ENCODE measurements at places on chromosomes 2 and 18. TPM values are rescaled to one million over a fixed set of nuclear protein-coding genes. Genes with fewer than 3 reads are reported as not detected.

The DOK6 gene
- total RNA-seq = 0.45 TPM

The KIF1A gene
- 2.2 TPM for total RNA-seq

The CDH7 gene
- not detected for total RNA-seq

The PSTPIP2 gene
- total RNA-seq = 7.4 TPM

The FOXI3 gene
- not detected for total RNA-seq

The SH2D6 gene
- total RNA-seq = 4.7 TPM

The UGT1A5 gene
- total RNA-seq = 3.7 TPM

The PSMA8 gene
- not detected for total RNA-seq

The SYT4 gene
- 0.46 TPM for total RNA-seq

- DNase-seq = no peak
Observed at GRCh38 chr2:171412571-171413175, 21.1 kb downstream of the METTL8 start.

GRCh38 chr18:44386401-44386800 lies 294.3 kb upstream of the SETBP1 start:
- no peak for DNase-seq

GRCh38 chr2:49332415-49332814 lies 178.1 kb upstream of the FSHR start:
- DNase-seq = no peak

DNA sequence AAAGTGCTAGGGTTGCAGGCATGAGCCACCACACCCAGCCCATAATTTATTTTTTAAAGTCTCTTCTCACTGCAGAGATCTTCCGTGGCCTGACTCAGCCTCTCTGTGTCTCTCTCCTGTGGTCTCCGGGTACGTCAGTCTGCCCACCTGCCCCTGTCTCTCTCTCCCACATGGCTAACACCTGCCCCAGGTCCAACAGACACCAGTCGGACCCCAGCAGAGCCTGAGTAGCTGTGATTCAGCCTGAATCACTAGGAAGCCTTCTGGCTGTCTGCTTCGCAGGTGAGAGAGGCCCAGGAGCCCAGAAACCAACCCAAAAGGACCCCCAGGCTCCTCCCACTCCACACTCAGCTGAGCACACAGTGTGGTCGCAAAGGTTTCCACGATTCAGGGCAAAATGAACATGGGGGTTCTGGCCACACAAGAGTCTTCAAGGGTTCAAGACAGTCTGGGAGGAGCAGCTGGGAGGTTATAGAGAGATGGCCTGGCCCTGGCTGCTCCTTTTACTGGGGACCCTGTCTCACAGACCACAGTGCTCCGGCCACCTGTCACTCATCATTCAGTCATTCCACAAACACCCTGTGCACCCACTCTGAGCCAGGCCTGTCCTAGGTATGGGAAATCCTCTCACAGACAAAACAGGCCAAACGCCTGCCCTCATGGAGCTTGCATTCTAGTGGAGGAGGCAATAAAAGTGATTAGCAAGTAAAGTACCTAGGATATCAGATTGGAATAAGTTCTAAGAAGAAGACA lies 8.6 kb downstream of the RUFY4 start:
- DNase-seq = no peak

- no peak for DNase-seq
Observed at GRCh38 chr2:72010647-72011369, 136.9 kb downstream of the CYP26B1 start.

- DNase-seq = no peak
Observed at GRCh38 chr2:102069311-102069974, 73.1 kb upstream of the IL1R1 start.

DNA sequence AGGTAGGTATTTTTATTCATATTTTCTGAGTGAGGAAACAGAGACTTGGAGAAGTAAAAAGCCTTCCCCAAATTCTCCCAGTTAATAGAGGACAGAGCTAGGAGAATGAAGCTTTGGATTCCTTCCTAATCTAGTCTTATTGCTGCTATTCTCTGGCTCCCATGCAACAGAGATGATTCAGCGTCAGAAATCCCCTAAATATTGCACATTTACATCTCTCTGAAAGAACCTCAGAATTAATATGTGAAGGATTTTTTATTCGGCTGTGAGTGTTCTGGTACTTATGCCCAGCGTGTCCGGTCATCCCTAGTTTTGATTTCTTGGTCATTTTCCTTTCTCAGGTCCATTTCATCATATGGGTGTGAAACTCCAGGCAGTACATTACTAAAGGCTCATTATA lies 91.2 kb upstream of the SESTD1 start:
- DNase-seq = no peak

DNA sequence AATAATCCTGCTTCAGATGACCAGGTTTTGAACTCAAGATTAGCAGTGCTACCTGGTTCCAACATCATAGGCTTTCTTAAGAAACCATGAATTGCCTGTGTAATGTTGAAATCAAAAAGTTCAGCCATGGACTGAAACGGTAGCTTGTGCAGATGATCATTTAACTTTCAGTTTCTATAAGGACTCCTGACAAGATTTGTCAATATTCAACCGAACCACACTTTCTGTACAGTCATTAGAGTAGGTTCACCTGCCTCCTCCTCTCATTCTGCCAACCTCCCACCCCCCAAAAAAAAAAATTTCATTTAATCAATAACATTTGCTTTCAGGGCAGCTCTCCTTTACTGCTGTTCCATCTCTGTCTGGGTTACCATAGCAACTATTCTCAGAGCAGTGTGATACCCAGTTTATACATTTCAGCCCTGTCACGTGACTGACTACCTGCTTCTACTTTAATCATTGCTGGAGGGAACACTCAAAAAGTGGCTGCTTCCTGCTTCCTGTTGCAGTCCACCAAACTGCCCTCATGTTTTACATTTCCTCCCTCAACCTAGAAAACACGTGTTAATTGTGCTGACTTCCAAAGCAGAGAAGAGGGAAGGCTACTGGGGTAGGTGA lies 275.5 kb downstream of the SS18 start:
- no peak for DNase-seq

- no peak for DNase-seq
Observed at GRCh38 chr2:214277880-214278279, 133.0 kb upstream of the VWC2L start.

DNA sequence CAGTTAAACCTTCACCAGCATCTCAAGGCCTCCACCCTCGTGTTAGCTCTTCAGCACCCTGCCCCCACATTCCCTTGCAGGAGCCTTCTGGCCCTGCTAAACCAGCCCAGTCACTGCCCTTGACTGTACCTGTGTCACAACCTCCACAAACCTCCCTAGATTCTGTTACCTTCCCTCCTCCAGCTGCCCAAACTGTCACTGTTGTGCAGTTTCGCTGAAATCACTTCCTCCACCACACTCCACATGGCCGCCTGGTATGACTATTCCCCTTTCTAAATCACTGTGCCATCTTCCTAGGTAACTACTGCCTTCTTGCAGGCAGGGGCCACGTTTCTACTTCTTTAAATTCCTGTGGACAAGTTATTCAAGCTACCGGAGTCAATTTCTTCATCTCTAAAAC lies 160.2 kb downstream of the GALNT14 start:
- no peak for DNase-seq

DNA sequence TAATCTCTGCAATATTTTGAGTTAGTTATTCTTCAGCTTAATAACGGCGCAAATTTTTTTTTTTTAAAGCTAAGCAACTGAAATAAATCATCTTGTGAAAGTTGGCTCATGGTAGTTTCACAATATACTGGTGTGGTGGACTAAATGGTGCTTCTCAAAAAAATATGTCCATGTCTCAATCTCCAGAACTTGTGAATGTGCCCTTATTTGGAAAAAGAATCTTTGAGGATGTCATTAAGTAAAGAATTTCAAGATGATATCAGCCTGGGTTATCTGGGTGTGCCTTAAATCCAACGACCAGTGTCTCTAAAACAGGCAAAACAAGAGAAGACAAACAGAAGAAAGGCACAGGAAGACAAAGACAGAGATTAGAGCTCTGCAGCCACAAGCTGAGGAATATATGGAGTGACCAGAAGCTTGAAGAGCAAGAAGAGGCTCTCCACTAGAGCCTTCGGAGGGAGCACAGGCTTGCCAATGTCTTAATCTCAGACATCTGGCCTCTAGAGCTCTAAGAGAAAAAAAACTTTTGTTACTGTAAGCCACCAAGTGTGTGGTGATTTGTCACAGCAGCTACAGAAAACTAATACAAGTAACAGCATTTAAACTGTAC lies 71.4 kb downstream of the HNMT start:
- no peak for DNase-seq

DNA sequence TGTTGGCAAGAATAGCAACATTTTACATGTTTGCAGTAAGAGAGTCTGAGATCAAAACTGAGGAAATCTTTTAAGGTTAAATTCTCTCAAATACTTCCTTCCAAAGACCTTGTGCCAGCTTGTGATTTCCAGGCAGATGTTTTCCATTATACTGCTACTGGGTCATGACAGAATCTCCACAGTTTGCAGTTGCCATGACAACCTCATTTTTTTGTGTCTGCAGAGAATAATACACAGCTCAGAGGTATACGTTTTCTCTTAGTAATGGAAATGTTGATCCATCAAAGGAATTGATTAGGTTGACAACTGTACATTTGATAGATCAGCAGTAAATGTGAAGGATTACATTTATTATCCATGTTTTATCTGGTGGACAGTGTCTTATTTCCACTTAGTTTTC lies 29.1 kb upstream of the CSRNP3 start:
- DNase-seq = no peak

DNA sequence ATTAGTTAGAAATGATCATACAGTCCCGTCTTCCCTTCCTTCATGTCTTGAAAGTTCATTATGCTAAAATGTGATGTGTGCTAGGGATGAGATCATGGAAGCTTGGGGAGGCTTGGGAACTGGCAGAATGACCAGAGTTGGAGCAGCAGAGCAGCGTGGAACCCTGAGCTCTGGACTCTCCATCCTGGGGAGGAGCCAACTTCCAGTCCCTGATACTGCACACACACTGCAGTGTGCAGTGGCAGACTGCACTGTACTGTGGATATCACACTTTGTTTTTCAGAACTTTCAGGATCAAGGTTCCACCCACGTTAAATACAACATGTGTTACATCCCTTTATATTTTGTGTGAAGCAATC lies 27.3 kb upstream of the GREB1 start:
- no peak for DNase-seq

GRCh38 chr2:14454202-14454601 lies 178.3 kb upstream of the LRATD1 start:
- DNase-seq = no peak

- no peak for DNase-seq
Observed at GRCh38 chr2:33267756-33268155, 208.7 kb upstream of the RASGRP3 start.

DNA sequence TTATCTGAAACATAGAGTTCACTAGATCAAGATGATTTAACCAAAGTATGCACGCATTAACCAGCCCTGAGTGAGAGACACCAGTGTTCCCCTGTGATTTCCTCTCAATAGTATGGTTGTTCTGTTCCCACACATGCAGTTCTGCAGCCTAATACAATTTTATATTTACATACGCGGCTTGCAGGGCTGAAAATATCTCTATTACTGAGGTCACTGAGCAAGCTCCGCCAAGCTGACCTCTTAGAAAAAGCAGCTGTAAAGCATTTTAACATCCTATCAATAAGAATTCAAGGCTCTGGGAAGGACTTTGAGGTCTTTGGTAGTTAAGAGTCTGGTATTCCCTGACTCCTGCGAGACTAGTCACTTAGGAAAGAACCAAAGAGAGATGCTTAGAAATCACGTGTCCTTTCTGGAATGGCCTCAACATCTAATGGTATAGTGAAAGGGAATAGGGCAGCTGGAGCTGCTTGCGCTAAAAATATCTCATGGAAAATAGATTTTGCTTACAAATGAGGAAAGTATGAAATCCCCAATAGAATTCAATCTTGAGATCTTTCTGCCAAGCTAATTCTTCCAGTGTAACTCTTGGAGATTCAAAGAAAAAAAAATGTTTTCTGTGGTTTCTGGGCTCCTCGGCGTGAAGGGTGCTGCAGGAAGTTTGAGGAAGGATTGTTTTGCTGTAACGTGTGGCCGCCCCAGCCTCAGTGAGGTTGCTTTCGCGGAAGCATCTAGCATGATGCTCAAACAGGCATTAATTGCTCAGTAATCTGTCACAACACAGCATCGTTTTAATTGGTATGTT lies 59.2 kb downstream of the DOCK10 start:
- peak; percentile 36 for DNase-seq

GRCh38 chr18:10239103-10239502 lies 215.3 kb upstream of the APCDD1 start:
- no peak for DNase-seq

DNA sequence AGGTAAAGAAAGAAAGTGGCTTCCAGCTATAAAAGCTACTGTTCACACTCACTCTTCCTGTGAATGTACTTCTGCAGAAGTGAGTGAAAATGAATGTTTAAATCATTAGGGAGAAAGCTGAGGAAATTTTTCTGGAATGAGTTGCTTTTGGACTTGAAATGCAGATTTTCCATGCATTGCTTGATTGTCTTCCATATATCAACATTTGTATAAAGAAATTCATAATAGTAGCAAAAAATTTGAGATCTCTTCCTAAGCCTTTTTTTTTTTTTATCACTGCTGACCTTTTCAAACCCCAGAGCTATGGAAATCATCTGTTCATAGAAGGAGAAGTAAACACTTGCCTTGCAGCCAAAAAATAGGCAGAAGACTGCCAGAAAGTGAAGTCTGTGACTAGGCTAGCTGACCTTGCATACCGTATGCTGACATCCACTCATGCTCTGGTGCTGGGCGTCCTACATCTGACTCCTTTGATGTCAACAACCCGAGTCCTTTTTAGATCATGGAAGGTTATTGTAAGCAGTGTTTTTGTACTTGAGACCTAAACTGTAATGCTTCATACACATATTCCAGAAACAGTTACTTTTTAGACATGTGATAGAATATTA lies 154.5 kb upstream of the RASGRP3 start:
- no peak for DNase-seq

GRCh38 chr2:8520791-8521344 lies 161.0 kb upstream of the ID2 start:
- DNase-seq = no peak

- no peak for DNase-seq
Observed at GRCh38 chr2:45040786-45041185, 31.5 kb upstream of the SIX2 start.

GRCh38 chr2:216215658-216216390 lies 106.7 kb downstream of the XRCC5 start:
- no peak for DNase-seq

DNA sequence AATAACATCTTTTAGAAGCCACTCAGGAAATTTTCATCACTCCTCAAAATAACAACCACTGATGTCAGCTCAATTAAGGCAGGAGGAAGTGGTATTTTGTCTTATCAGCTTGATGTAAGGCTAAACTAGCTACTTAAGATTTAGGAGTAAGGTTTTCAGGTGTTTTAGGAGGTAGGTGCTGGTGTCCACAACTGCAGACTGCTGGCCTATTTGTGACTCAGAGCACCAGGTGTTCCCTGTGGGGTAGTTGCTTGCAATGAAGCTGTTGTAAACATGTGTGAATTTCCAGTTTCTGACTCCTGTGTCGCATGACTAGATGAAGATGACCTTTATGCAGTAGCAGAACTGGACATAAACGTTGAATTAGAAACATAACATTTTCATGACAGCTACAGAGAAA lies 164.2 kb downstream of the THSD7B start:
- no peak for DNase-seq

DNA sequence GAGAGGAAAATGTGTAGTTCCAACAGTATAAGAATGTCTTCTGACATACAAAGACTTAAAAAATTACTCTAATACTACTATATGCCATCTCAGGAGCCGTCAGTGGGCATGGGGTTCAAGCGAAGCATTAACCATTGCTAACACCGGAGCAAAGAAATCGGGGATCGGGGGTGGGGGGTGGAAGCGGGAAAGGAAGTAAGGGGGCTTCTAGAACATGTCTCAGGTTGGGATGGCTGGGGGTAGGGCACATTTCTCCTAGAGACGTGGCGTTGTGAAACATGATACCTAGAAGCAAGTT lies 702 bp downstream of the LMAN1 start:
- peak; percentile 31 for DNase-seq

GRCh38 chr18:50793641-50794565 lies 25.9 kb downstream of the MRO start:
- no peak for DNase-seq
